Stimulated activated naive CD4-positive, alpha-beta T cell (primary cell): ENCODE measurements at places on chromosomes 6 and 20.

DNA sequence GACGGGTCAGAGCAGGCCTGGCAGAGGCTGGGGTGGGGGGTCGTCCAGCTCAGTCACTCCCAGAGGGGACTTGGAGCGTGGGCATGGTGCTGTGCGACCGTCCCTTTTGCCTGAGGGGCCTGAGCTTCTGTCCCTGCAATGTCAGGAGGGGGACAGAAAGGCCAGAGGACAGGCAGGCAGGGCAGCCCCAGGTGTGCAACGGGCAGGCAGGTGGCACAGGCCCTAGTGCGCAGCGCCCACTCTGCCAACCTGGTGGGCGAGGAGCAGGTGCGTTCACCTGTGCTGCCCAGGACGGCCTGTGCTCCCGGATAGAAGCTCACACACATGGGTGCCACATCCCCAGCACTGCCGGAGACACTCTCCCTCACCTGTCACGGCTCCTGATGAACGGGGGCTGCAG is 78.7 kb upstream of the SLCO4A1 start:
- DNase-seq, result no peak

DNA sequence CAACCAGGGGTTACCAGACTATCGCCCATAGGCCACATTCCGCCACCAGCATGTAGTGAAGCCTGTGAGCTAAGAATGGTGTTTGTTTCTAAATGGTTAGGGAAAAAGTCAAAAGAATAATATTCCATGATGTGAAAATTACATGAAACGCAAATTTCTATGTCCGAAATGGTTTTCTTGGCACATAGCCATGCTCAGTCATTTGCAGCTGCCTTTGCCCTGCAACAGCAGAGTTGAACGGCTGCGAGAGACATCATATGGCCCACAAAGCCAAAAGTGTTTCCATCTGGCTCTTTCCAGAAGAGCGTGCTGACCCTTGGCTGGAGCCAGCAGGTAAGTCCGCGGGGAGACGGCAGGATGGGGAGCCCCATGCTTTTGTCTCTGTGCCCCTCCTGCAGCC is 60.7 kb downstream of the FAM120B start:
- no peak for DNase-seq

DNA sequence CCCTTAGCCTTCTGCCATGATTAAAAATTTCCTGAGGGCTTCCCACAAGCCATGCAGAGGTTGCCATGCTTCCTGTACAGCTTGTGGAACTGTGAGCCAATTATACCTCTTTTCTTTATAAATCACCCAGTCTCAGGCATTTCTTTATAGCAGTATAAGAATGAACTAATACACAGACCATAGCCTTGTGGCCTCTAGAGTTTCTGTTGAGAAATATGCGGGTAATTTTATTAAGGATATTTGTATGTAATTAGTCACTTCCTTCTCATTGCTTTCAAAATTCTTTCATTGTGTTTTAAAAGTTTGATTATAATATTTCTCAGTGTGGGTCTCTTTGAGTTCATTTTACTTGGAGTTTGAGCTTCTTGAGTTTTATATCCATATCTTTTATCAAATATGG is 484.9 kb downstream of the COL12A1 start:
- DNase-seq, result no peak

DNA sequence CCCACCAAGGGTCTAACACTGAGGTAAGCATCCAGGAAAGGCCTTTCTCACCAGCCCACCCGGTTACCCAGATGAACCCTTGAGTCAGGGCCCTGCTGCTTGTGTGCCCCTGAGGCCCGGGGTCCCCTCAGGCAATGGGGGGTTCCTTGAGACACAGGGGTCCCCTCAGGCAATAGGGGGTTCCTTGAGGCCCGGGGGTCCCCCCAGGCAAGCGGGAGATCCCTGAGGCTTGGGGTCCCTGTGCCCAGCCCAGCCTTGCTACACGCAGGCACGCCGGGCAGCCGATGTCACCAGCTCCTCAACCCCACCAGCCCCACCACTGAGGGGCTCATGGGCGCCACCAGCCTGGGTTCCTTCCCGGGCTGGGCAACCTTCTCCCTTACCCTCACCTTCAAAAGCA is 247.2 kb downstream of the TTLL2 start:
- DNase-seq, result no peak

DNA sequence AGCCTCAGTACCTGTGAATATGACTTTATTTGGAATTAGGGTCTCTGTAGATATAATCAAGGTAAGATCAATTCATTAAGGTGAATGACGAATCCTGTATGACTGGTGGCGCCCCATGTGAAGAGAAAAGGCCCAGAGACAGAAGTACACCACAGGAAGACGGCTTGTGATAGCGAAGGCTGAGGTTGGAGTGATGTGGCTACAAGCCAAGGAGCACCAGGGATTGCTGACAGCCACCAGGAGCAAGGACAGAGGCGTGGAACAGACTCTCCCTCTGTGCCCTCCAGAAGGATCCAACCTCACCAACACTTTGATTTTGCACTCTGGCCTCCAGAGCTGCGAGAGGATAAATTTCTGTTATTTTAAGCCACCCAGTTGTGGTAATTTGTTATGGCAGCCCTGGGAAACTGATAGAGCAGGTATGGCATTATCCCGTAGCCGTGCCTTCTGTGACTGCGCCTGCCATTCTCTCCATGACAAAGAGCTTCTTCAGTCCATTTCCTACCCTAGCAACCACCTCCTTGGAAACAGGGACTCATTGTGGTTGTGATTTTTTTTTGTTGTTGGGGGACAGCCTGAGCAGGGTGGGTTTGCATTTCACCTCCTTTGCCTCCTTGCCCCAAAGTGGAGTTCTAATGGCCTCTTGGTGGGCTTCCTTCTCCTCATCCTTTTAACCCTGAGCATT is 29.6 kb downstream of the PTK7 start:
- DNase-seq, result no peak

GRCh38 chr6:69391106-69391505 is 405.7 kb downstream of the LMBRD1 start:
- no peak for DNase-seq

DNA sequence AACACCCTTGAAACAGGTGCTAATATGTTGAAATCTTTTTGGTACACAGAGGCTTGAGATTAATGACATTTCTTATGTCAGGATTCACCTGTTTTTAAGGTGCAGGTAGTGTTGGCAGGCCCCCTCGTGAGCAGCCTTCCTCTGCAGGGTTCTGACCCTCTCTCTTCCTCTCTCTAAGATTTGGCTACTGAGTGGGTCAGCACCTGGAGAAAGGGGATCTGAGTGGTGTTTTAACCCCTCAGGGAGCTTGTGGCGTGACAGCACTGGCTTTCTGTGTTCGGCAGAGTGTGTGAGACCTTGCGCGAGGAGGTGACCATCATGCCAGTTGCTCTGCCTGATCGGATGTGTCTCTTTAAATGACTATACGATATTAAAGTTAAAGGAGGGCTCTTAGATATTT is 37.1 kb downstream of the HIVEP1 start:
- no peak for DNase-seq

- no peak for DNase-seq
Observed at GRCh38 chr6:169163411-169163901, 90.2 kb downstream of the THBS2 start.

DNA sequence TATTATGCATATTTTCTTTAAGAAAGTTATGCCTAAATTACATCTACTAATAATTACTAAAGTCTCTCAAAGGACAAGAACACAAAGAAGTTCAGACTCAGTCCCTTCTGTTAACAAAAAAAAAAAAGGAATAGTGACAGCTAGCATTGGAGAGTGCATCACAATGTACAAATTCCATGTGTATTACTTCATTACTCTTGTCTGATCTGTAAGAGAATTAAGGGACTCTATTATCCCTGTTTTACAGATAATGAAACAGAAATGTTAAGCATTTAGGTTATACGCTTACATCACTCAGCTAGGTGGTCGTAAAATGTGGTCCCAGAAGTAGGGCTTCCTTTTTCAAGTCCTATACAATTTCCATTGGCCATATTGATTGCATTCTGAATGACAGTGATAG is 17.2 kb upstream of the VNN1 start:
- DNase-seq, result no peak

DNA sequence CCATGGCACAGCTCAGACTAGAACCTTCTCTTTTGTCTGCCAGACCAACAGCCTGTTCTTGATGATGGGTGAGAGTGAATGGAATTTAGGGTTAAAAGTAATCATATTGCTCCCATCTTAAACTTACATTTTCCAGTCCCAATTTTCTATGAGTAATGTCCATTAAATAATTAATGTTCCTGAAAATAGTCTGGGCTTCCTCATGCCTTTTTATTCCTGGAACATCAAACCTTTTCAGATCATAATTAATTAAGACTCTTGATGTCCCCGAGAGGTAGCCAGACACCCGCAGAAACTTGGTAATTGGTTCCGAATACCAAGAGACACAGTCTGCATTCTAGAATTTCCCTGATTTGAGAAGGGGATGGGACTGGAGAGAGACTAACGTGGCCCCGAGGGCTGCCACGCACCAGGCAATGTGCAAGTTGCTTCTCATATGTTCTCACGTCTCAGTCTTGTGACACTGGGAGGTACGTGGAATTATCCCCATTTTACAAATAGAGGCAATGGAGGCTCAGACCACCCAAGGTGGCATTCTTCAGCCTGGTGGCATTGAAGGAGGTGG is 78.6 kb upstream of the TOX2 start:
- no peak for DNase-seq

GRCh38 chr6:129853996-129854711 is 7.0 kb downstream of the TMEM244 start:
- no peak for DNase-seq

DNA sequence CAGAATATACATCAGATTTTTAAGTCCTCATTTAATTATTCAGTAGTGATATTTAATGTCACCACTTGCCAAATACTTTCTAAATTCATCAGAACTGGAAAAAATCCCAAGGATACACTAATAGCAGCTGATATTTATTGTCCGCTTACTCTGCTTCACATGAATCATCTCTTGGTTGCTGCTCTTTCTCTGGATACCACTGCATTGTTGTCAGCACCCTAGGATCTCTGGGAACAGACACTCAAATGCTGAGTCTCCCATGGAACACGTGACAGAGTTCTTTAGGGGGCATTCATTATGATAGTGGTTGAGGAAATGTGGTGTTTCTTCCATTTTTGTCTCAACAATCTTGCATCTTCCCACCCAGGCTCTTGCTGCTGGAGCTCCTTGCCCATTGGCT is 318.0 kb downstream of the RFPL4B start:
- no peak for DNase-seq

GRCh38 chr6:84027340-84028181 is 6.0 kb upstream of the MRAP2 start:
- DNase-seq, result no peak

- DNase-seq, result no peak
Observed at GRCh38 chr6:26122402-26122792, 35.2 kb downstream of the HFE start.

DNA sequence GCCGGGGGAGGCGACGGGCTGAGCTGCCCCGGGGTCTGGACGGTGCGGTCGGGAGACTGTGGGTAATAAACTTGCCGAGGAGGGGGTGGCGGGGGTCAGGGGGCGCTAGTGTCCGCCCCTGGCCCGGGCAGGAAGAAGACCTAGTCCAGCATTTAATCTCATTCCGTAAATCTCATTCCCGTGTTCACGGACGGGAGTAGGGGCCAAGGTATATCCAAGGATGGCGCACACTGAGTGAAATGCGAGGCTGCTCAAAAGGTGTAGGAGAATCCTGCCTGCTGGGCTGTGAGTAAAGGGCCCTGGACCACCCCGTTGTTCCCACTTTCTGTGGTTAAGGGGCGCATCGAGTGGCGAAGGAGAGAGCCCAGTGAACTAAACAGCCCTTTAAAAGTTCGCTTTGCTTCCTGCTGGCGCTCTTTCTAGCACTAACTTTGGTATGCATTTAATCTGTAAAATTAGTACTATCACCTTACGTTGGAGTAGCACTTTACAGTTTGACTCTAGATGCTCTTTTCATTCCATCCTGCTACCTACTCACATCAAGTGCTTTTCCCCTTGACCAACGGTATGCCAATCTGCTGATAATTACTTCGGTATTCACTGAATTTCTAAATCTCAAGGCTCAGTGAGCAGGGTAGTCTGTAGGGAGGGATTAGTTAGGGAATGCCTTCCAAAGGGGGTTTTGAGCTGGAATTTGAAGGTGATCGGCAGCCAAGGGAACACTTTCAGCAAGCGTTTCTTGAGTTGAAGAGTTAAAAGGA is 730 bp downstream of the PARD6B start:
- DNase-seq, result no peak

DNA sequence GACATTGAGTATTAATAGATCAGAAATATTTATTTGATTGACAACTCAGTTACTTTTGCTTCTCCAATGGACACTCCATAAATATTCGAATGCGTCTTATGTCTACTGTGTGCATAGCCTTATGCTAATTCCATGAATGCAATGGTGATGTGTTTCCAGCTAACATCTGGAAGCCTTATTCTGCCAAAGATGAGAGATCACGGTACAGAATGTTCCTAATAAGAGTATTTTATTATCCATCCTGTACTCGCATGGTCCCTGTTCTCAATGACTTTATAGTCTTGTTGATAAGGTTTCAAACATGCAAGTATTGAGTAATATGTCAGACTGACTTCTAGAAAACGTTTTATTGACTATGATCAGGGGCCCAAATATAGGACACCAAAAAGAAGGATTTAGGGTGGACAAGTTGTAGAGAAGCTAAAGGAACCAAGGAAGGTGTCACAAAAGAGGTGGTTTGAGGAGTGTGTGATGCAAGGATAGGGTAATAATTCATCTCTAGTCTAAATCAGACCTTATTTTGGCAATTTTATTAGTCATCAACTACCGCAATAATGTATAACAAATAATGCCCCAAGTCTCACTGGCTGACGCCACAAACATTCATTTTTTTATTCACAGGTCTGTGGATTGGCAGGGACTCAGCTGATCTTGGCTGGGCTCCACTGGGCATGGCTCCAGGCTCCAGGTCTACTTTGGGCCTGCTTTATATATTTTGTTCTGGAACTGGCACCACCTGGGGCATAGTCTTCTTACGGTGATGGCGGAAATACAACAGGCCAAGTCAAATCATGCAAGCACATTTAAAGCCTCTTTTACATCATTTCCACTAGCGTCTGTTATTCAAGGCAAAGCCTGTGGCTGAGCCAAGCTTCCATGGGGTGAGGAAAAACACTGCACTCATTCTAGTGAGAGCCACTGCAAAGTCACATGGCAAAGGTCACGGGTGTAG is 24.5 kb upstream of the CD83 start:
- no peak for DNase-seq
